Natural killer cell treated with Interleukin-12 subunit alpha and Interleukin-12 subunit beta and Interleukin-15 and Interleukin-18, amount 100 ng/mL, for 72 hours (primary cell): ENCODE measurements at places on chromosomes 3 and 15.

GRCh38 chr3:135239615-135239884 is 444.5 kb downstream of the EPHB1 start:
- DNase-seq: no peak

DNA sequence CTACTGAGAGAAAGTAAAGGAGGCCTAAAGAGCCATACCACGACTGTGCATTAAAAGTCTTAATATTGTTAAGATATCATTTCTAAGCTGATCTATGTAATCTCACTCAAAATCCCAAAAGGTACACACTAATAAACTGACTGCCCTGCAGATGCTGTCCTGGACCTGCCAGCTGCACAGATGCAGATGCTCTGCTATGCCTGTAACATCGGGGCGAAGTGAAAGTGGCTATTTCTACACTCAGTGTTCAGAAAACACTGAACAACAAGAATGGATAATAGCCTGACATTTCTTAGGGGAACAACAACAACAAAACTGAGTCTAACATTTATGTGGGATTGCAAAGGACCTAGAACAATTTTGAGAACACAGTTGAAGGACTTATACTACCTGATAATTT is 31.9 kb downstream of the RAD18 start:
- DNase-seq: no peak

- no peak for DNase-seq
These were observed 13.4 kb downstream of the RTP1 start for GRCh38 chr3:187210545-187211327.

- DNase-seq: no peak
These were observed 51.3 kb upstream of the FGD5 start for GRCh38 chr3:14767245-14768051.

GRCh38 chr3:19489936-19490335 is 341.6 kb downstream of the KCNH8 start:
- no peak for DNase-seq

DNA sequence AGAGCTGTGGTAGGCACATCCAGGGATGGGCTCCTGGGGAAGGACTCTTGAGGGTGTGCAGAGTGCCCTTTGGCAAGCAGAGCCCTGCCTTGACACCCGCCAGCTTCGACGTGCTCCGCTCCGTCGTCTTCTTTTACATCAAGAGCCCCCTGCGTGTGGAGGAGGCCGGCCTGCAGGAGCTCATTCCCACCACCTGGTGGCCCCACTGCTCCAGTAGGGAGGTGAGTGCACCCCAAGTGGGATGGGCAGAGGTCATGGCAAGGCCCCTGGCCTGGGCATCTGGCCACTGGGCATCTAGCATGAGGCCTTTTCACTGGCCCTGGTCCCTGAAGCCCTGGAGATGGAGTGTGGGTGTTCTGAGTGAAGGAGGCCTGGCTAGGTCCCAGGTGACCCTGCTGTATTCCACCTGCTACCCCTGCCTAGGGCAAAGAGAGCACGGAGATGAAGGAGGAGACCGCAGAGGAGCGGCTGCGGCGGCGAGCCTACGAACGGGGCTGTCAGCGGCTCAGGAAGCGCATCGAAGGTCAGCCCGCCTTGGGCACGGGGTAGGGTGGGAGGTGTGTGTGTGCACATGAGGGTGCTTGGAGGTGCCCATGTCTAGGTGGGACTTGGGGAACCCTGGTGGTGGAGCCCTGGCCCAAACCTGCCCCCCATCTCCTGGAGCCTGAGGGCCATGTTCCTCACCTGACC is 12.2 kb downstream of the RNF123 start:
- DNase-seq: no peak

- DNase-seq: no peak
These were observed 142.8 kb downstream of the NUP210 start for GRCh38 chr3:13277196-13277813.

DNA sequence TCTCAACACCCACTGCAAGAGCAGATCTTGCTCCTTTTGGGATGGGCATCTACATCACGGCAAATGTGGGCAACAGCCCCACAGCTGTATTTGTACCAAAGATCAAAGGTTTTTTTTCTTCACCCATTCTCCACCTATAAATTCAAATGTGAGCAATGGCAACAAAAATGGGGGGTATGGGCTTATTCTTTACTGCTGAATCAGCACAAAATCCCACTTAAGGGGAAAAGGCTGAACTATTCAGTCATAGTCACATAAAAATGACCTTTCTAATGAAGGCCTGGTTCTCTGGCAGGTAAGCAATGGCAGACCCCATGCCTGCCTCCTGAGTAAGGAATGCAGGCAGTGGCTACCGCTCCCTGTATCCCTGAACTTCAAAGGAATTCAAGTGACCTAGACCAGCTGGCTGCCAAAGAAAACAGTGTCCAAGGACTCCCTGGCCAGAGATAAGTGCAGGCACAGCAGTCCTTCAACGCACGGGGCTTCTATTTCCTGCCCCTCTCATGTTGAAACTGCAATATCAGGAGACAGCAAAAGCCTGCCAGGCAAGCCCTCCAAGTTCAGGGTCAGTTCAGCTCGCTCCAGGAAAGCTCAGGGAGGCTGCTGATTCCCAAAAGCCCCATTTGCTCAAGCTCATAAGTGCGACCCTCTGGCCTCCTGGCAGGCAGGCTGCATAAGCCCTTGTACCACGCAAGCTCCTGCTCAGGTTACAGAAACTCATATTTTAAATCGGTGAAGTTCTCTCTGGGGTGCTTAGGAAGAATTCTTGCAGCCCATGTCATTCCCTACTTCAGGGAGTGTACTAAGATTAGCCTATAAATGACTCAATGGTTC is 134.1 kb downstream of the PDZRN3 start:
- DNase-seq: no peak

GRCh38 chr3:66572090-66572675 is 71.4 kb upstream of the LRIG1 start:
- DNase-seq: no peak
